ENCODE measurements at places on chromosomes 16 and 17.

- DNase-seq: no peak
Observed at GRCh38 chr17:67602444-67602843, 115.3 kb upstream of the NOL11 start.

- no peak for DNase-seq
Observed at GRCh38 chr16:83603723-83604570, 203.8 kb upstream of the HSBP1 start.

DNA sequence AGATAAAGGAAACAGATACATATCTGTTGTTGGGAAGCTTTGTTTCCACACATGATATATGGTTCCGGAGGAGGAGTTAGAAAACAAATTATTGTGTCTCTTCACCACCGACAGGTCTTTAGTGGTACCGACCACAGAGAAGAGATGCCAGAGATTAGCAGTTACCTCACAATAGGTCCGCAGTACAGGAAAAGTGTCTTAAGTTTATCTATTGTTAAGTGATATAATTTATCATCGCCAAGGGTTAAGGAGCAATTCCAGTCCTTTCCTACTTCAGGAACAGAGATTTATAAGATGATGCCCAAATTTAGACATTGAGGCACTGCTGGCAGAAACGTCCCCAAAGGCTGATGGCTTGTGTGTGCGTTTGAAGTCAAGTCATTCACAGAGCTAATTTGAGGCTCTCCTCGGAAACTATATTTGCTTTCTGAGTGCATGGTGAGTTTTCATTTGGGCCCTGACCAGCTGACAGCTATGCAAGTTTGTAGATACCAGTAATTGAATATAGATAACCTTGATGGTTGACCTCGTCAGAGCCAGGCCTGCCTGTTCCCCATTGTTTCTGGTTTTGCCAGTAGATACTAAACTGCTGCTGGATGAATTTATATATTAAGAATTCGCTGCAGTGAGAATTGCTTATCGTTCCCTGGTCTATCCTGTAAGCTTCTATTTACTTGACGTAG is 196.4 kb upstream of the IRX3 start:
- no peak for DNase-seq

GRCh38 chr17:82674656-82675475 is 23.6 kb downstream of the RAB40B start:
- no peak for DNase-seq

- DNase-seq: no peak
Observed at GRCh38 chr16:2799205-2799858, 1.1 kb downstream of the PRSS41 start.

- peak; percentile 92 for DNase-seq
Observed at GRCh38 chr16:31869511-31870201, 4.0 kb upstream of the ZNF267 start.

GRCh38 chr17:39551879-39552278 is 55.8 kb downstream of the NEUROD2 start:
- no peak for DNase-seq

DNA sequence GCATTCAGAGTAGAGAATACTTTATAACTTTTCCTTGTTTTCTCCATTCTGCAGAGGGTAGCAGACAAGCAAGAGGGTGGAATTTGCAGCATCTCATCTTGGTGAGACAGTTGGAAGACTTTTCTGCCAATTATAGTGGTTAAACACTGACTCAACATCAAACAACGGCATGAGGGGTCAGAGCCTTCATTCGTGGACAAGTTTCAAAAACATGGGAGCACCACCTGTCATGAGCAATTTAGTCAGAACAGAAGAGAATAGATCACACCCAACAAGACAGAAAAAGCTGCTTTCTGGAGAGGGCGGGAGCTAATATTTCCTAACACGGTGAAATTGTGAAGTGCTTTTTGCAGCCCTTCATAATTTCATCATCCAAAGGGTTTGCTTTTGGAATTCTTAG is 17.9 kb upstream of the ZNF652 start:
- no peak for DNase-seq
